ENCODE measurements at places on chromosomes 13 and 19.

- no peaks in the 10 kb centered on the region for H3K36me3 ChIP-seq
- H3K4me3 ChIP-seq, result no peak overlapping the region
- no peaks in the 10 kb centered on the region for H3K4me1 ChIP-seq
- no peak overlapping the region for H3K27ac ChIP-seq
- no peak for DNase-seq
These were observed 26.4 kb downstream of the IL17D start for GRCh38 chr13:20729633-20730585.

DNA sequence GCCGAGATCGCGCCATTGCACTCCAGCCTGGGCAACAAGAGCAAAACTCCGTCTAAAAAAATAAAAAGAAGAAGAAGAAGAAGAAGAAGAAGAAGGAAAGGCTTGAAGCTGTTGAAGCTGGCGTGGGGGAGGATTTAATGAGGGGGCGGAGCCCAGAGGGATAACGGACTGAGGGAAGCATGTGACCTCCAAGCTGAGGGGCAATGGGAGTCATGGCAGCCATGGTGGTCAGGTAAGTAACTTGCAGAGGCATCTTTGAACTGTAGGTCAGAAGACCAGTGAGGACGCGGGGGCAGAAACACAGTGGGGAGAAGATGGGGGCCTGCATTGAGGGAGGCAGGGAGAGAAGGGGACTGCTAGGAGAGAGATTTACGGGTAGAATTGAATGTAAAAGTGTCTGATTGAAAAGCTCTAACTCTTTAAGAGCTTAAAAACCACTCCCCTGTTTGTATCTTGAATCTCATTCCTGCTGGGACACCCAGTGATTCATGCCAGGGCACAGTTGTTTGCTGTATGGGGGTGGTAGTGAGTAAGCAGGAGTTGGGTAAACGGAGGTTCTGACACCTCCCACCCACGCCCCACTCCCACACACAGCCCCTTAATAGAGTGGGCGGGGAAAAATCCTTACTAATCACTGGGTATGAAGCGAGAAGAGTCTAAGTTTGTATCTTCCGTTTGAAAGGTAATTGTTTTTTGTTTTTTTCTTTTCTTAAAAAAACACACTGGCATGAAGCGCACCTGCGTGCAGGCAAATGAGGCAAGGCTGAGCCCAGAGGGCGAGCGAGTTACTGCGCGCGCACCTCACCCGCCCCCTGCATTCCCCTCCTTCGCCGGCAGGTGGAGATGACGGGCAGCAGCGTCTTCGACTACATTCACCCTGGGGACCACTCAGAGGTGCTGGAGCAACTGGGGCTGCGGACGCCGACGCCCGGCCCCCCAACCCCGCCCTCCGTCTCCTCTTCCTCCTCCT, 13.0 kb downstream of the TMEM160 start:
- peak overlapping the region; percentile 75 for H3K4me3 ChIP-seq
- no peaks in the 10 kb centered on the region for H3K36me3 ChIP-seq
- peak; percentile 46 for DNase-seq
- H3K4me1 ChIP-seq, result peaks cover 14% of the 10 kb centered on the region

- no peak overlapping the region for H3K27ac ChIP-seq
- no peaks in the 10 kb centered on the region for H3K36me3 ChIP-seq
- no peaks in the 10 kb centered on the region for H3K27me3 ChIP-seq
- no peak overlapping the region for H3K4me3 ChIP-seq
These were observed 97.3 kb downstream of the SERP2 start for GRCh38 chr13:44470638-44471562.

DNA sequence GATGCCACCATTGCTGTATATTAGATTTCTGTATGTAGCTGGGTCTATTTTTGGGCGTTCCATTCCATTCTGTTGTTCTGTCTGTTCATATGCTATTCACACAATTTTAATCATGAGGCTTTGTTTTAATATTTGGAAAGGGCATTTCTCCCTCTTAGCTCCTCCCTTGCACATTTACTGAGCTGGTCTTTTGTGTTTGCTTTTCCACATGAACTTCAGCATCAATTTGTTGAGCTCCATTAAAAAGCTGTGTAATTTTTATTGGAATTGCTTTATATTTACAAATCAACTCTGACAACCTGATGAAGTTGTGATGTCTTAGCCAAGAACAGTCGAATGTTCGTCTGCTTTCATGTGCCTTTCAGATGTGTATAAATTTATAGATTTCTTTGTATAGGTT, 14.0 kb downstream of the WASF3 start:
- H3K4me1 ChIP-seq, result no peaks in the 10 kb centered on the region
- H3K27ac ChIP-seq, result no peak overlapping the region
- H3K36me3 ChIP-seq, result no peaks in the 10 kb centered on the region

- H3K4me1 ChIP-seq, result peaks cover 58% of the 10 kb centered on the region
- peak overlapping the region; percentile 90 for H3K4me3 ChIP-seq
- H3K27ac ChIP-seq, result peak overlapping the region; percentile 97
- no peaks in the 10 kb centered on the region for H3K27me3 ChIP-seq
- DNase-seq, result no peak
These were observed 967 bp downstream of the DBP start for GRCh38 chr19:48635966-48636858.

GRCh38 chr19:15401397-15401710, 17.4 kb downstream of the AKAP8L start:
- H3K4me1 ChIP-seq, result peaks cover 47% of the 10 kb centered on the region
- DNase-seq, result no peak
- peaks cover 59% of the 10 kb centered on the region for H3K36me3 ChIP-seq
- H3K4me3 ChIP-seq, result no peak overlapping the region

GRCh38 chr19:10325732-10326131, 7.6 kb downstream of the RAVER1 start:
- no peak for DNase-seq
- H3K4me3 ChIP-seq, result no peak overlapping the region
- no peak overlapping the region for H3K27ac ChIP-seq
- H3K27me3 ChIP-seq, result no peaks in the 10 kb centered on the region
